Epithelial cell of proximal tubule (primary cell): ENCODE measurements at places on chromosomes 5 and 9.

DNA sequence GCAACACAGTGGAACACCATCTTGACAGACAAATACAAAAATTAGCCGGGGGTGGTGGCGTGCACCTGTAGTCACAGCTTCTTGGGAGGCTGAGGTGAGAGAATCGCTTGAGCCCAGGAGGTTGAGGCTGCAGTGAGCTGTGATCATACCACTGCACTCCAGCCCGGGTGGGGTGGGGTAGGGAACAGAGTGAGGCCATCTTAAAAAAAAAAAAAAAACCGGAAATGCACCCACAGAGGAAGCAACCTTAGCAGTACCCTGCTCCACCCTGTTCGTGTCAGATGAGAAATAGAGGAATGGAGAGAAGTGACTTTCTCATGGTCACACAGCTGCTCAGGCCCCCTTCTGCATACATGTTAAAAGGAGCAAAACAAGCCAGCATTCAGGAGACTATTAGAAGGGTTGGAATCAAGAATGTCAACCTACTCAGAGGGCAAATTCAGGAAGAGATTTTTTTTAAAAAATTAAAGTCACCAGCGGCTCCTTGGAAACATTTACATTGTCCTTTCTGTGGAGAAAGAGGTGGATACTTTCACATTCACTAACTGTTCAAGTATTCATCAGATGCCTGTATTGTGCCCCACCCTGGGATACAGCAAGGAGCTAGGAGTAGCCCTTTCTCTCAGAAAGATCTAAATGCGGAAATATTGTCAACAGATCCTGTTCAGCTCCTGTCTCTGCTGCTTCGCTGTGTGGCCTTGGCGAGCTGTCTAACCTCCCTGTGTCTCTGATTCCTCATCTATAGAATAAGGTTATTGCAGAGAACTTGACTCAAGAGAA is 41.0 kb downstream of the CYFIP2 start:
- DNase-seq: no peak

DNA sequence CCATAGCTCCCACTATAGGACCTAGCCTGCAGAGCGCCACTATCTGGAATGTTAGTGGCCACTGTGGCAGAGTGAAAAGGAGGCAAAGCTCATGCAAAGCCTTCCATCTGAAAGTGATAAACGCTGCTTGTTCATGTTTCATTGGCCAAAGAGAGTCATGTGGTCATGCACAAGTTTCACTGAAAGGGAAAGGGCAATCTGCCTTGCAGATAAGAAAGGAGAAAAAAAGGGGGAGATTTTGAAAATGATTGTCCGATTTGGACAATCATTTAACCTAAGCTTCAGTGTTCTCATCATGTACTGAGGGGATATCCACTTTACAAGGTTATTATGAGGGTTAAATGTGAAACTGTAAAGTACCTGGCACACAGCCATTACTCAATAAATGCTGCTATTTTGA is 9.0 kb upstream of the MOB3B start:
- DNase-seq: no peak

DNA sequence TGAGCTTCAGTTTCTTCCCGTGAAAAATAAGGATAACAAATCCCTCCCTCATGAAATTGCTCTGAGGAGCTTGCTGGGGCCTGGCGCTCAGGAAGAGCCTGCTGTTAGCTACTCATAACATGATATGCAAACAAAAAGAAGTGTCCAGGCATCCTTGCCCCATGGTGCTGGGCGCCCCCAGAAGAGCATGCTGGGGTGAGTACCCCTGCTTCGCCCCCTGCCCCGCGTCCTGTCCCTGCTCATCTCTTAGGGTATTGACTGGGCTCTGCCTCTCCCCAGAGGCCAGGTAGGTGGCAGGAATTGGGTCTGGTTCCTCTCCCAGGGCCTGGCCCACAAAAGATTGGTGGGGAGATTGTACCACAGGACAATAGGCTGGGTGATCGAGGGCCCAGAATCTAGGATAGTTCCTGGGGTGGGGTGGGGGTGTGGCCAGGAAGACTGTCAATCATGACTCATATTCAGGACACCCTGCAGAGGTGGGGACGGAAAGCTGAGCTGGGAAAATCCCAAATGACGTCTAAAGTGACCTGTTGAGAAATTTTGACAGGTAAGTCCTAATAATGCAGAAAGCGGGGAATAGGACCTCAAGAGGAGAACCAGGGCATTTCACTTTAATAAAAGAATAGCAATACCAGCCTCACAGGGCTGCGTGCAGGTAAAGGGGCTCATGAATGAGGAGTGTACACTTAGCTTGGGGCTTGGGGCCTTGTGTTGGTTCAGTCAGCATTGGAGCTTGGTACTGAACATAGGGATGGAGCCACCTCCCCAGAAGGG is 8.9 kb downstream of the PITX1 start:
- no peak for DNase-seq

GRCh38 chr5:177446200-177447065 is at the start of gene PRR7:
TSS of gene PRR7 (plus strand) at chr5:177446814. CDS start at chr5:177455068, 8,254 bp downstream.
- no peak for DNase-seq

- DNase-seq: no peak
Observed at GRCh38 chr9:86337469-86338108, 16.6 kb downstream of the TUT7 start.

DNA sequence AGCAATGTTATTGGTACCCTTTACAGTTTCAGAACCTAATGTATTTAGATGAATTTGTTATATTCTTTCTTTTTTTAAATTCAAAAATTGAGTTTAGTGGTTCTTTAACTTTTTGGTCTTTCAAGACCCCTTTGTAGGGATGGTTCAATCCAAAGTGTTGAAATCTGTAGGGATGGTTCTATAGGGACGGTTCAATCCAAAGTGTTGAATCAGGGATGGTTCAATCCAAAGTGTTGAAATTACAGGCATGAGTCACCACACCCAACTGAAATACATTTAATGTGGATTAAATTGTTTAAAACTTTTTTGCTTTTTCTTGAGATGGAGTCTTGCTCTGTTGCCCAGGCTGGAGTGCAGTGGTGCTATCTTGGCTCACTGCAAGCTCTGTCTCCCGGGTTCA is 30.6 kb downstream of the SNX2 start:
- DNase-seq: no peak

GRCh38 chr9:128249908-128250838 is 25.6 kb downstream of the GOLGA2 start:
- no peak for DNase-seq
